Stromal cell of bone marrow (primary cell): ENCODE measurements at places on chromosomes 13 and 19.

- peak; percentile 45 for DNase-seq
Measured at GRCh38 chr13:76225815-76226489, 589.8 kb downstream of the LMO7 start.

DNA sequence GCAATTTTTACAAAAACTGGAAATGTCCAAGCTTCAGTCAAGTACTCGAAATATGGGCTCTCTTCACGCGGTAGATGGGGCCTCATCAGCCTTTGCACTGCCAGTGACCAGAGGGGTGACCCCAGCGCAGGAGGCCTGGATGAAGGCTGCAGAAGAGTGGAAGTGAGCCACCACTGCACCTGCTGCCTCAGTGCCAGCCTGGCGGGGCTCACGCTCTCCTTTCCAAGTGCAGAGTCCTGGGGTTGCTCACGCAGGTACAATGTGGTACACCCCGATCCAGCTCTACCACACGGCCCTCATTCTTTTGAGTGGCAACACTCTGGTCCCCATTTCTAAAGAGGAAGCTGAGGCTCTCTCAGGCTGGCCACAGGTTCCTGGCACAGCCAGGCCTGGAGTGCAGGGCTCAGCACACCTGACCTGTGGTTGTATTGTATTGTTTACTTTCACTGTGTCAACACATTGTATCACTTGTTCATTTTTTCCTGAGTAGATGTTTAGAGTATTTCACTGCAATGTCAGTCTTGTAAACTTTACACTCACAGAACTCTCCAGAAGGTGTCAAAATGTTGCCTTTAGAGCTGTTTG lies 97.3 kb upstream of the SOX1 start:
- DNase-seq, result no peak

- DNase-seq, result peak; percentile 64
Measured at GRCh38 chr13:51760592-51760991, 43.4 kb downstream of the DHRS12 start.

DNA sequence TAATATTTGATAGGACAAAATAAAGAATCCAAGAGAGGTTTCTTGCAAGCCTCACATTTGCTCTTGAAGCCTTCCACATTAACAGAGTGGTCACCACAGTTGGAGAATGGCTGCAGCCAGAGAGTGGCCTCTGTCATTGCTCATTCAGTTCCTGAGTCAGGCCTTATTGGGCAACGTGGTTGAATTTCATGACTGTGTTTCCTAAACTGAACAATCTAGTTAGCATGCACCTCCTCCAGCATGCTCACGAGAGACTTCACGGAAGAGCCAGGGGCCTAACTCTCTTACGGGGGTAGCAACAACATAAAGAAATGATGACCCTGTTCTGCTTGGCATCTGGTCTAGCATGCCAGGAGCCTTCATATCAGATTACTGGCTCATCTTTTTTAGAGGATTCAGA lies 9.6 kb upstream of the UBL3 start:
- peak; percentile 66 for DNase-seq

DNA sequence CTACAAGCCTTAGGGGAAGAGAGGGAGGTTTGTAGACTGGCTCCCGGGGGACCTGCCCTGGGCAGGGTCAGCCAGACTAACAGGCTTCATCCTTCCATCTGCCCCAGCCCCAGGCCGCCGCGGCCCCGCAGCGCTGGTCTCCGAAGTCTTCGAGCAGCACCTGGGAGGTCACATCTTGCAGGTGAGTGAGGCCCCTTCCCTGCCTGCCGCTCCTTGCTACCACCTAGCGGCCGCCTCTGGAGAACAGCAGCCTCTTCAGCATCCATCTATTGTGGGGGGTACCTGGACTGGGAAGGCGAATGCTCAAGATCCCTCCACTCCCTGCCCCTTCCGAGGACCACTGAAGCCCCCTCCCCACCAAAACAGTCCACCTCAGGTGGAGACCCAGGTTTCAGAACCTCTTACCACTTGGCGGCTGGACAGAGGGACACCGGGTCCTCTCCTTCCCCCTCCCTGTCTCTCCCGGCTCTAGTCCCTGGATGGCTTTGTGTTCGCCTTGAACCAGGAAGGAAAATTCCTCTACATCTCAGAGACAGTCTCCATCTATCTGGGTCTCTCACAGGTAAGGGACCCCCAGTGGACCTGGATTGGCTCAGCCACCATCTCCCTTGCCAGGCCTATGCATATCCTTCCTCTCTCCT lies 12.7 kb downstream of the NPAS1 start:
- DNase-seq, result no peak
